ENCODE measurements at places on chromosomes 3 and 15.

GRCh38 chr15:89017370-89018066, 70.7 kb upstream of the ABHD2 start:
- DNase-seq, result peak; percentile 76

- no peak for DNase-seq
Observed at GRCh38 chr3:122251428-122251827, 68.0 kb downstream of the CASR start.

- no peak for DNase-seq
Observed at GRCh38 chr3:163766112-163766511, 1312.2 kb downstream of the SI start.

DNA sequence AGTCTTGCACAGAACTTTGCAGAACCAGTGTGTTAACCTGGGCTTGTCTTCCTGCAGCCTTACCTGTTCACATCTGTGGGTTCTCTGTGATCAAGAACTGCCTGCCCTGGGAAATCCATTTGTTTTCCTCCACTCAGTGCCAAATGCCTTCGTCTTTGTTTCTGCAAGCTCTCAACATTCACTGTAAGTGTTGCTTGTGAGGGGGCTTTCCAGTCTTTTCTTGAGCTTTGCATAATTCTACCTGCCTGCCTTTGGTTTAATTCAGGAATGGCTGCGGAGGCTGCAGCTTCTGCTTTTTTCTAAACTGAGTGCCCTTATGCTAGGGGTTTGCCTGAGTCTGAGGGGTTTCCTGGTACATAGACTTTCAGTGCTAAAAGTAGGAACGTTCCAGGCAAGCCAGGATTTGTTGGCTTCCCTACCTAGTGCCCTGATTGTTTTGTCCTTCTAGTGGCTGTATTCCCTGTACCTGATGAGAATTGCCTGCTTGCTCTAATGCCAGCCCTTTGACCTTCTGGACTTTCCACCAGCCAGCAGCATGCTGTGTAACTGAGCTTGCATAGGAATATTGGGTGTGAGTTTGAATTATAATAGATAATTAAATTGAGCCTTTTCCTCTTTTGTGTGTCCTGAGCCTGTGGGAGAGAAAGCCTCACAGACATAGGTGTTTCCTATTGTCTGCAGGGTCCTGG, 96.6 kb upstream of the CLSTN2 start:
- no peak for DNase-seq

DNA sequence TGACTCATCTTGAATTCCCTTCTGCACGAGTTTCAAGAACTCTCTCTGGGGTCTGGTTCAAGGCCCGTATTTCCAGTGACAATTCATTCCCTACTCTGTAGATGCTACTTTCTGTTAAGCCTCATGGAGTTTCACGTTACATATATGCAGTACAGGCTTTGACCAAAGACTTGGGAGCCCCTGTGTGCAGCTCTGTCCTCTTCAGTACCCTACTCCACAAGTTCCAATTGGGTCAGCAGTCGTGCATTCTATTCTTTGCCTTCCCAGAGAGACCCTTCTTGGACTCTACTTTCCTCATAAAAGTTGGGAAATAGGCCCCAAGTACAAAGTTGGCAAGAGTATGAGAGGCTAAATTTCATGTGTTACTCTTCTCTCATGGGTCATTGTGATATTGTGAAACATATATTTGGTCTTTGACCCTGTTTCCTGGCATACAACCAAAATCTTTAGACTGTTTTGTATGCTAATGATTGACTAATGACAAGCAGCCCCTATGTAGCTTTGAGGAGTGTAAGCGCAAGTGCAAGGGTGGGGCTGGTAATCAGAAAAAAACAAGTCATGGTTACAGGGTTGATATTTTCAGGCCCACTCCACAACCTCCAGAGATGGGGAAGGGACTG, 15.0 kb upstream of the CCDC50 start:
- DNase-seq, result no peak

- no peak for DNase-seq
Observed at GRCh38 chr3:126798521-126798920, 94.5 kb downstream of the CHCHD6 start.

DNA sequence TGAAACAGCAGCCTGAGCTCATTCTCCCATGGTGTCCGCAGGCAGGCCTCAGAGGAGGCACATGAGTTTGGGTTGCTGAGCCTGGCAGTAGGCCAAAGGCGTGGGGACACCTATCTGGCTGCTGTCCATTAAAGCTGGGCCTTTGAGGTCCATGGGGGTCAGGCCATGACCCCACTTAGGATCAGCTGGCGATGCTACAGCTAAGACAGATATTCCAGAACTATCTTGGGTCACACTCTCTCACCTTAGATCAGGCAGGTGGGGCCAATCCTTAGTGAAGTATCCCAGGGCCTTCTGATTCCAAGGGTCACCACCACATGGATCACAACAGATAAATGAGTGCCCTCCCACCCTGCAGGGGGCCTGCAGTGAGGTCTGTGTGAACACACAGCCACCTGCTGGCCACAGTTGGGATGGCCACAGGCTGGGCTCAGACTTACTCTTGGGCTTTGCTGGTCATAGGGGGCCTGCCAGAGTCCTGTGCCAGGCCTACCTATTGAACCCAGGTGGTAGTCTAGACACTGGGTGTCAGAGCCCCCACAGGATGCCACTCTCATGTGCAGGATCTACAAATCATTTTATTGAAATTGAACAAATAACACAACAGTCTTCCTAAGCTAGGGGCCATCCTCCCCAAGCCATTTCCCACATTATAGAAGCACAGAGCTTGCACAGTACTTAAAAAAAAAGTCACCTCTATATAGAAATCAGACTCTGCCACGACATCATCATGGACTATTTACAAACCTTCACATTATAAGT, 2.0 kb upstream of the HYAL2 start:
- peak; percentile 80 for DNase-seq

DNA sequence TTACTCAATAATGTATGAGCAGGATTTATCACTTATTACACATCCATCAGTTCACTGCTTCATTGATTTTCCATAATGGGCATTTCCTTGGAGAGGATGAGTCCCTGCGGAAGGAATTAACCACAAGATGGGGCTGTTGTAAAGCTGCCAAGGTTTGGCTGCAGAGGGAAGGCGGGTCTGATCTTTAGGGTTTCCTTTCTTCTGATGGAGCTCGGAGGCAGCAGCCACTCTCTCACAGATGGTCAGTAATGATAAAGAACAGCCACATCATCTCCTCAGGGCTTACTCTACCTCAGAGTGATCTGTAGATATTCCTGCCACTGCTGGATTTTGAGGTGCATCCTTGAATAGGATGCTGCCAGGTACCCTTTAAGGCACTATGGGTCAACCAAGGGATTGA, 115.2 kb downstream of the USP13 start:
- no peak for DNase-seq

DNA sequence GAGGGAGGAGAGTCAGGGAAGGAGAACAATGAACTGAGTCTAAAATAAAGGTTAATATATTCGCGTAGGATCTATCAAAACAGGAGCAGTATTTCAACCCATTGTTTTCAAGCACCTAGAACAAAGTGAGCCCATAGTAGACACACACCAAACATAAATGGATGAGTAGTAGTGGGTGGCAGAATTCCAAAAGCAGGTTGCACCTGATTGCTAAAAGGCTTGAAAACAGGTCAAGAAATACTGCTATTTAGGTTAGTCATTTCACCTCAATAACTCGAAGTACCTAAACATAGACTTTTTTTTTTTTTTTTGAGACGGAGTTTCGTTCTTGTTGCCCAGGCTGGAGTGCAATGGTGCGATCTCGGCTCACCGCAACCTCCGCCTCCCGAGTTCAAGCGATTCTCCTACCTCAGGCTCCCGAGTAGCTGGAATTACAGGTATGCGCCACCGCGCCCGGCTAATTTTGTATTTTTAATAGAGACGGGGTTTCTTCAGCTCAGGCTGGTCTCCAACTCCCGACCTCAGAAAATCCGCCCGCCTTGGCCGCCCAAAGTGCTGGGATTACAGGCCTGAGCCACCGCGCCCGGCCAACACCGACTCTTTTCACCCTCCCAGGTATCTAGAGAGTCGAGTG, 855 bp upstream of the ABHD5 start:
- no peak for DNase-seq

- no peak for DNase-seq
Observed at GRCh38 chr3:86168512-86168911, 822.4 kb downstream of the VGLL3 start.

GRCh38 chr15:60338810-60339209, 59.0 kb downstream of the ANXA2 start:
- no peak for DNase-seq

- DNase-seq, result no peak
Observed at GRCh38 chr3:121817753-121818152, 17.1 kb downstream of the IQCB1 start.

GRCh38 chr3:67686069-67686468, 31.7 kb upstream of the SUCLG2 start:
- no peak for DNase-seq

- DNase-seq, result no peak
Observed at GRCh38 chr3:42875325-42876151, at the start of gene CYP8B1. Gene CYP8B1 (minus strand): TSS chr3:42875879. CDS start chr3:42875816, 63 bp downstream.

- DNase-seq, result no peak
Observed at GRCh38 chr3:157188391-157188790, 28.4 kb upstream of the CCNL1 start.

GRCh38 chr3:46218196-46218709, 10.1 kb upstream of the CCR1 start:
- DNase-seq, result no peak

DNA sequence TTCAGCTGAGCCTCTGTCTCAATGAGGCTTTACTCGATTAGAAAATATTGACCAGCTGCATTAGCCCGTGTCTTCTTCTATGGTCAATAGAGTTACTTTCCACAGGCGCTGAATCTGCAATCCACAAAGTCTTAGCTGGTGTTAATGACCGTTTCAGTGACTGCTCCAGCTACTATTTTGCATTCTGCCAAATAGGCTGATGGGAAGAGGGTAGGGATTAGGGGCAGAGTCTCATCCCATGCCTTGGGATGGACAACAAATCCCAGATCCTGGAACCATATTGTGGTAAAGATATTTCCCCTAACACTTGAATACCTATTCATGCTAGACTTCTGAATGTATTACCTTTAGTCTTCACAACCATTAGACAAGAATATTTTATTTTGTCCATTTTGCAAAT, 29.5 kb upstream of the MAGI1 start:
- no peak for DNase-seq

DNA sequence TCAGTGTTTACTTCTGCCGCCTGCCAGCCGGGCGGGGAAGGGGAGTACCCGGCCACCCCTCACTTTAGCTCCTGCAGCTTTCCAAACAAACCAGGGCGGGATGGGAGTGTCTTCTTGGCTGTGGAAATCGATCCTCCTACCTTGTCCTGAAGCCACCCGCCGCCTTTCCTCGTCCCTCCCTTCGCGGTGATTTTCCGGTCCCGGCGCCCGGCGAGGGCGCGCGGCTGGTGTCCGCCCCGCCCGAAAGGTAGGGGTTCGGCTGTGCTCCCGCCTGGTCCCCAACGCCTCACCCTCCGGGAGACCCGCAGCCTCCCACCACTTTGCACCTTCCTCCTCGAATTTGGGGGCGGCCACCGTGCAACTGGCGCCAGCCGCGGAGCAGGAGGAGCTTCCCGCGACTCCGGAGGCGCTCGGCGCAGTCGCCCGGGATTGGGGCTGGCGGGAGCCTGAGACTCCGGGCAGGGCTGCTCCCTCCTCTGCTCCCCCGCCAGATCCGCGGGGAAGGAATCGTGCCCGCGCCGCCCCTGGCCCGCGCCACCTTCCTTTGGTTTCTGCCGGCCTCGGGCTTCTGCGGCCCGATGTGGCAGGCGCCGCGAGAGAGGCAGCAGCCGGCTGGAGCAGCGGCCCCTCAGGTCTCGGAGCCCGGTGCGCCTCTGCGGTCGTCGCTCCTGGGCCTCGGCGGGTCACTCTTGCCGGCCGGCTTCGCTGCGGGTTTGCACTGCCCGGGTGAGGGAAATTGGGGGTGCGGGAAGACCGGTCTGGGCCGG, 30.7 kb upstream of the ST3GAL6 start:
- DNase-seq, result peak; percentile 42

GRCh38 chr3:127964053-127964452, 49.0 kb downstream of the KBTBD12 start:
- DNase-seq, result no peak

DNA sequence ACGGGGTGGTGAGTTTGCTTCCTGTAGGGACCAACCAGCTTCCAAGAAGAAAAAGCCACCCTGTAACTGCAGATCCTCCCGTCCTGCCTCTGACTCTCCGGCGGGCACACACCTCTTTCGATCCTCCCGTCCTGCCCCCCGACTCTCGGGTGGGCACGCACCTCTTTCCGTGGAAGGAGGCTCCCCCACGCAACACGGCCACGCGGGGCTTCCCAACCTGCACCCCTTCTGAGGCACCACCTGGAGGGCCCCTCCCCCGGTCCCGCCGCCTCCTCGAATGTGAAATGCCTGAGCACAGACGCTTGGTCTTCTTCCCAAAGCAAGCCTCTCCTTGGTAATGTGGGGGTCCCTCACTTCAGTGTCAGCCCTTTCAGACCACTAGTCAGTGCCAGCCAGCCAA, 7.3 kb downstream of the ADAMTS17 start:
- DNase-seq, result no peak

All from GM13977 (cell line).